ENCODE measurements at places on chromosomes 12 and 14.

- DNase-seq: no peak
These were observed 17.8 kb downstream of the PITPNM2 start for GRCh38 chr12:123132951-123133619.

DNA sequence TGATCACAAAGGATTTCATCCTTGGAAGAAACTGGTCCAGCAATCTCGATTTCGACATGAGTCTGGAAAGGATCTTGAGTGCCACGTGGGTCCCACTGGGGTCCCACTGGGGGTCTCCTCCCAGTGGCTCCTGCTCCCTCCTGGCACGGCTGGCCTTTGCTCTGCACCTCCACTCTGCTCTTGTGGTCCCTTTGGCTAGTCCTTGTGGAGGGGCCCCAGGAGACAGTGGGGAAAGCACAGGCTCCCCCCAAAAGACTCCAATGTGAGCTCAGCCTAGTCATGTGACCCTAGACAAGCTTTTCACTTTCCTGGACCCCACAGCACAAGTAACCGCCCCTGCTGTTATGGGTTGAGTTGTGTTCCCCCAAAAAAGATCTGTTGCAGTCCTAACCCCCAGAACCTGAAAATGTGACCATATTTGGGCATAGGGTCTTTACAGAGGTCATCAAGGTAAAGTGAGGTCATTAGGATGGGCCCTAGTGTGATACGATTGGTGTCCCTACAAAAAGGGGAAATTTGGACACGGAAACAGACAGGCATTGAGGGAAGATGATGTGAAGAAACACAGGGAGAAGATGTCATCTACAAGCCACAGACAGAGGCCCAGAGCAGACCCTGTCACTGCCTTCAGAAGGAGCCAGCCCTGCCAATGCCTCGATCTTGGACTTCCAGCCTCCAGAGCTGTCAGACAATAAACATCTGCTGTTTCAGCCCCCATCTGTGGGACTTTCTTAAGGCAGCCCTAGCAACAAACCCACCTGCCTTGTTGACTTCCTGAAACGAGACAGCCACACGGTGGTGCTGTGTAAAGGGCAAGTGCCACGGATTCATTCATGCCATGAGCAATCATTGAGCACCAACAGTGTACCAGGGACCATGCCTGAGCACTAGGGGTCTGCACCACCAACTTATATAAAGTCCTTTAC lies 23.8 kb upstream of the PPP2R5C start:
- DNase-seq: no peak

- DNase-seq: no peak
These were observed 58.0 kb upstream of the ELK3 start for GRCh38 chr12:96136161-96136560.

- no peak for DNase-seq
These were observed 71.7 kb upstream of the KICS2 start for GRCh38 chr12:64293654-64294364.

- DNase-seq: no peak
These were observed 48.3 kb downstream of the DNAI7 start for GRCh38 chr12:25146686-25147085.

GRCh38 chr14:42174357-42174756 lies 567.7 kb downstream of the LRFN5 start:
- no peak for DNase-seq

DNA sequence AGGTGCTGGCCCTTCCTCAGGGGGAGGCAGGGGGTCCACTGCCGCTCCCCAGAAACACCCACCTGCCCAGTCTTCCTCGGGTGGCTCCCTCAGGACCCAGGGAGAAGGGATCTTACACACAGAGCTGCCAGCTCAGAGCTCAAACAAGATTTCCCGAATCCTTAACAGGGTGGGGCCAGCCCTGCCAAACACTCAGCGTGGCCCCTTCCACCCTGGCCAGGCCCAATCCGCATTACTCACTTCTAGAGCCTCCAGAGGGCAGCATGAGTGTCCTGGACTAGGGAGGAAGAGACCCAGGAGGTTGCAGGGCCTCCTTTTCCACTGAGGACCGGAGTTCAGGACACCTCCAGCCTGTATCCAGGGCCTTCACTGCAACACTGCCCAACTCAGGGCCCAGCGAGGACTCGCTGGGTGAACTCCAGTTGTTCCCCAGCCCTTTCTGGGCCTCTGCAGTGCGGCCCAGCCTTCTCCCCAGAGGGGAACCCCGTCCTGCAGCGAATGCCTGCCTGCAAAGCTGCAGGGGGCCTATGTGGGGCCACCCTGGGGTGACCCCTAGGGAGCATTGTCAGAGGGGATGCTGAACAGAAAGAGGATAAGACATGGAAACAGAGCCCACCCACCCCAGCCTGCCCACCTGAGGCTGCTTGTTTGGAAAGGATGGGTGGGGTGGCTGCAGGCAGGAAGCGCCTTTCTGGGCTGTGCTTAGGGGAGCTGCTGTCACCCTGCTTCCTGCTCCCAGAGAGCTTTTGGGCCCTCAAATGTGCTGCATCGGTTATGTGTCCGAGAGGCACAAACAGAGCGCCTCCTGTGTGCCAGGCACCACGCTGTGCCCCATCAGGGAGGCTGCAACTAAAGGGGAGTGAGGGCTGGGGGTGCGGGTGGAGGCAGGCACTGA lies 43.8 kb downstream of the CCNK start:
- DNase-seq: no peak

- no peak for DNase-seq
These were observed 56.7 kb upstream of the GALNT9 start for GRCh38 chr12:132385923-132386751.

- DNase-seq: no peak
These were observed 579.0 kb downstream of the LRFN5 start for GRCh38 chr14:42185718-42186117.

- no peak for DNase-seq
These were observed 50.8 kb downstream of the DGLUCY start for GRCh38 chr14:91164676-91165075.
